ENCODE measurements at places on chromosomes 7 and 10.

GRCh38 chr7:109126404-109127050, 556.9 kb downstream of the DNAJB9 start:
- no peak for DNase-seq

- DNase-seq = no peak
Measured at GRCh38 chr7:37781156-37781555, 67.2 kb upstream of the NME8 start.

- DNase-seq = no peak
Measured at GRCh38 chr7:148537435-148537834, 53.1 kb upstream of the C7orf33 start.

DNA sequence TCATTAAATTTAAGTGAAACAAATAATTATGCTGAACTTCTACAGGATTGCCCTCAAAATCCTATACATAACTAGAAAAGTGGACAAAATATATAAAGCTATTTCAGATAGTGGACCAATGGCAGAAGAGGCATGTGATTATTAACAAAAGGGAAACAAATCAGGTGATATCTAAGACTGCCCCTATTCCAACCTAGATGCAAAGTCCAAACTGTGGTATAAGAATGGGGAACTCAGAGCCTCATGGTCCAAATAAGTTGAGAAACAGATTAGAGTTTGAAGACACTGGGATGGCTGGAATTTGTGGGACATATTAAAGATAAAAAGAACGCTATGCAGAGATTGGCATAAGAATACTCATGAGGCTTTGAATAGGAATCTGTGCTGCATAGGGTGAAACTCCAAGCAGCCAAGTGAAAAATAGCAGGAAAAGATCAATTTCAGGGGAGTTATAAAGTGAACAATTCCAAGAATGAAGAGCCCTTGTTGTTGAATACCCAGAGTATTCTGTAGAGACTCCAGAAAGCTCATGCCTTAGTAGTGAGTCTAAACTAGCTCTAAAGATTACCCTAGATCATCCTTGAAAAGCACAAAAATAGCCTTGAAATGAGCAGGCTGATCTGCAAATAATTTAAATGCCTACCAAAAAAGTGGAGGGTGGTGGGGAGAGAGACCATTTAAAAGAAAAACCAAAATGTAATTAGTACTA, 152.4 kb downstream of the IMMP2L start:
- no peak for DNase-seq

GRCh38 chr10:22761569-22762220, 47.3 kb upstream of the PIP4K2A start:
- no peak for DNase-seq

DNA sequence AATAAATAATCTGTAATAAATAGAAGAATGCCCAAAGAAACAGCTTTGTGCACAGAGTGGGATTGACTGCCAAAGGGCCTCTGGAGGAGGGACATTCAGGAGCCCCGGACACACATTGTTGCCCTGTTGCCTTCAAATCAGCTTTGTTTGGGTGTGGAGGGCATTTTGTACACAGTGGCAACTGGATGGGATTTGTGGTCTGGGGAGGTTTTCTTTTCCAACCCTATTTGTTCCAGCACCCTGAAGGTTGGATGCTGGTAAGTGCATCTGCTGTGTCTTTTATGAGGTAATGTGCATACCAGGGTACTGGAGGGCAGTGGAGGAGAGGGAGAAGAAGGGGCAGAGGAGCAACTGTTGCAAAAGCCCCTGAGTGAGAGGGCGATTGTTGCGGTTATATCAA, 6.3 kb downstream of the LRMDA start:
- no peak for DNase-seq

- DNase-seq = no peak
Measured at GRCh38 chr10:89795840-89796239, 94.5 kb downstream of the KIF20B start.

All from stimulated activated CD4-positive, alpha-beta T cell treated with anti-CD3 and anti-CD28 coated beads, Interleukin-12 subunit alpha, Interleukin-12 subunit beta, amount 100 ng/mL, for 48 hours (primary cell).